ENCODE measurements at places on chromosomes 3 and 15.
A peak's percentile ranks its signal among the peaks of the same experiment; 100 is the strongest.

- no peak for DNase-seq
Measured at GRCh38 chr3:78888635-78889034, 879.2 kb downstream of the ROBO1 start.

DNA sequence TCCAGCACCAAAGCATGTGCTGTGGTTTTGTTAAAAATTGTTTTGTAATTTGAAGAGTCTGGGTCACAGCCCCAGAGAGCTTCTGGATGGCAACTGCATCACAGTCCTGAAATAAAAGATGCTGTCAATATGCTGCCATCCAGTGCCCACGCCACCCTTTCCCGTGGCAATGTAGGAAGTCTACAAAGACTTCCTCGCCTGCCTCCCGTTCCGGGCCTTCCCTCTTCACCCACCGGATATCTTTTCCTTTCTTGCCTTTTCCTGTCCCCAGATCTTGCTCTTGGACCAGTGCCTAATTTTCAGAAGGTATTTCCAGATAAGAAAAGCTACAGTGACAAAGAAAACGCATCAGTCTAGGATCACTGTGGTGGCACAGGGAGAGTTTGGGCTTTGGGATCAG, 85.3 kb upstream of the RNU6-1 start:
- no peak for DNase-seq

DNA sequence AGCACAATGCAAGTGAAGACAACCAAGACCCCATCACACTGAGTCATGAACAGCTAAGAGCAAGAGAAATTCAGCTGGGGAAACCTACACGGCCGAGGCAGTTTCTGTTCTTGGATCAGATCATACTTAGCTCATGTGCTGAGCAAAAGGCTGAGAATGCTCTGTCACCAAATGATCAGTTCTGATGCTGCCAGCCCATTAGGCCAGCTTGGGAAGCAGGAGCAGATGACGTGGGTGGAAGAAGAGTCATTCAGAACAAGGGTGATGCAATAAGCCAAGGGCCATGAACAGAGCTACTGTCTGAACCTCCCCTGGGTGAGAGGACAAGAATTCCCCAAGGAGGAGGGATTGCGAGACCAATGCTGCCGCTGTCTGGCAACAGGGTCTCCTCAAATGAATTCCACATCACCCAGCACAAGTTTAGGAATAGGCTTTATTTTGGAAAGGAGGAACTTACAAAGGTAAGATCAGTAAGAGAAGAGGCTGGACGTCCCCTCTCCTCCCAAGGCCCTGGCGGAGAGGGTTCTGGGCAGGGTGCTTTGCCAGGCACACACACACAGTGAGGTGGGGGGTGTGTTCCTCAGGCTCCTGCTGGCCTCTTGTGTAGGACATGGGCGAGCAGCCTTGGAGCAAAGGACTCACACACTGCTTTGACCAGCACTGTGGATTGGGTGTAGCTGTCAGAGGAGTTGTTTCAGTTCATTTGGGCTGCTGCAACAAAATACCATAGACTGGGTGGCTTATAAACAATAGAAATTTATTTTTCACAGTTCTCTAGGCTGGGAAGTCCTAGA, 65.6 kb upstream of the CTXND1 start:
- peak; percentile 95 for DNase-seq

- DNase-seq, result no peak
Measured at GRCh38 chr3:170761103-170761502, 108.9 kb downstream of the RPL22L1 start.

DNA sequence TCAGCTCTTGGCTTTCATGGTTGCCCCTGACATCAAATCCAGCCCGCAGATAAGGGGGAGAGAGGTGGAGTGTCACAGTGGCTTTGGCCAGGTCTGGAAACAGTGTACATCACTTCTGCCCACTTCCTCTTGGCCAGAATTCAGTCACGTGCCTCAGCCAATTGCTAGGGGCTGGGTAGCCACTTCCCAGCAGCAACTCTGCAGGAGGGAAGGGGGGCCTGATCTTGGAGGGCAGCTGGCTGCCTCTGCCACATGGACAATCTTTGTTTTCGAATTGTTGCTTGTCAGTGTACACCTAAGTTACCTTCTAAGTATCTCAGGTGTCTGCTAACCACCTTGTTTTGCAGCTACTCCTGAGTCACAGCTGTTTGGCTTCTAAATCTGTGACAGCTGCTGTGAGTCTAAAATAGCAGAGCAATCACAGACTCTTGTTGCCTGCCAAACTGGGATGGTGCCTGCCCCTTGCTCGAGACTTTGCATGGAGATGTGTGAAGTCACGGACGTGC, 41.0 kb upstream of the LIMD1 start:
- DNase-seq, result peak; percentile 58

DNA sequence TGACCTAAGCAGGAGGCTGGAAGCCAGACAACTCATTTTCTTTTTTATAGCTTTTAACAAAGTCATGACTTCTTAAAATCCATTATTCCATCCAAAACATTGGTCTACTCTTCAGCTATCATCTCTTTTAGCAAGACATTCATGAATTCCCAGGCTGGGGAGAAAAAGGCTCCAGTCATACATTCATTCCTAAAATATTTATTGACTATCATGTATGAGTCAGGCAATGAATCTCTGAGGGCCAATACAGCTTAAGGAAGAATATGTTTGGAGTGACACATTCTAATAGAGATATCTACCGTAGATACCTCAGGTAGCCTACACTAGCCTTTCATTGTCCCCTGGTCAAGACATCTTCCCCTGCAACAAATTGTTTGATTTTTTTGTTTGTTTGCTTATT, 196.4 kb upstream of the NANOGP8 start:
- peak; percentile 39 for DNase-seq

- no peak for DNase-seq
Measured at GRCh38 chr3:155639462-155640055, 105.3 kb downstream of the PLCH1 start.

DNA sequence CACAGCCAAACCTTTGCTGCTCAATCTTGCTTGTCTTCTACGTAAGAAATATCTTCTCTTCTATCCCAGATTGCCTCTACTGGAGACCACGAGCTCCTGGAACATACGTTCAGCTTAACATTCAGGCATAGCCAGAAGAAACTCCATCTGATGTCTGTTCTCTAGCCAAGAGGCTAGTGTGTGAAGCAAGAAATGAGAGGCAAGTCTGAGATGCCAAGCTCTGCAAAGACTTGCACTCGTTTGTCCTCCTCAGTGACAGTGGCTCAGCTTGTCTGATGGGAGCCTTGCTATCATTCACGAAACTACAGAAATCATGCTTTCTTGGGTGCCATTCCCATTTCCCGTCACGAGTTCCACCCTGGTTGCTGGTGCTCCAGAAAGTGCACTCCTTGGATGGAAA, at the start of gene SCN10A:
SCN10A (minus strand) TSS at position 192 of the 400 bp plus-strand sequence. CDS start 22,207 bp downstream, outside the sequence.
- DNase-seq, result no peak

- DNase-seq, result no peak
Measured at GRCh38 chr3:54665016-54665600, 262.8 kb downstream of the LRTM1 start.

Measured in AG10803 (cell line).